CD4-positive, alpha-beta memory T cell (primary cell): ENCODE measurements at places on chromosomes 13 and 19. TPM values are rescaled to one million over a fixed set of nuclear protein-coding genes. Genes with fewer than 3 reads are reported as not detected.

DNA sequence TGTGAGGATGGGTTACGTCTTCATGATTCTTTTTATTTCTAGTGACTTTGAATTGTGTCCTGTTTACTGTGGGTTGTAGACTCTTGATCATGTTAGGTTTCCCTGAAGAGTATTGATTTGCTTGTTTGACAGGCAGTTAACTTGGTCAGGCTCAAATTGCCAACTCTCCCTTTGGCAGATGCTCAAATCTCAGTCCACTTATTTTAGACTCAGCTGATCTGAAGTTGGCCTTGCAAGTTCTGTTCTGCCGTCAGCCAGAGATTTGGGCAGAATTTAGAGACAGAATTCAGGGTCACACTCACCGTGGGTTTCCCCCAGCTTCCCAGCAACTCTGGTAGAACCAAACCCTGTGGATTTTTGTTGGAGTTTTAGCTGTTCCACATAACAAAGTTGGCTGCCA lies 71.6 kb upstream of the TEX29 start:
- no peak for DNase-seq
- no peaks in the 10 kb centered on the region for H3K27me3 ChIP-seq
- no peaks in the 10 kb centered on the region for H3K4me1 ChIP-seq
- no peak overlapping the region for H3K4me3 ChIP-seq
- H3K36me3 ChIP-seq: peaks cover 47% of the 10 kb centered on the region

DNA sequence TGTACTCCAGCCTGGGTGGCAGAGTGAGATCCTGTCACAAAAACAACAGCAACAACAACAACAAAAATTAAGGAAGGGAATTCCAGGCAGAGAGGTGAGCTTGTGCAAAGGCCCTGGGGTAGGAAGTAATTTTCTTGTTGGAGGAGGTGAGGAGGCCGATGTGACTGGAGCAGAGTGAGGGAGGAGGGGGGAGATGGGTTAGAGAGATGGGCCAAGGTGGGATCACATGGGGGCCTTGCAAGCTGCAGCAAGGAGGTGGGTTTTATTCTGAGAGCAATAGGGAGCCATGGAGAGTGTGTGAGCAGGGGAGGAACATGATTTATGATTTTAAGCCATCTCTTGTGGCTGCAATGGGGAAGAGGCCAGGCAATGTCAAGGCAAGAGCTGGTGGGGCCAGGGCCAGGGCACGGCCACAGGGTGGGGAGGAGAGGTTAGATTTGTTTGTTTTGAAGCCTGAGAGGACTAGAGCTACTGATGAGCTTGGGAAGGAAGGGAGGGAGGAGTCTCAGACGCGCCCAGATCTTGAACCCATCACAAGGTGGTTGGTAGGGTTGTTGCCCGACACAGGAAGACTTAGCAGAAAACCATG lies 12.5 kb upstream of the COMP start:
- no peak overlapping the region for H3K4me3 ChIP-seq
- no peaks in the 10 kb centered on the region for H3K27me3 ChIP-seq
- DNase-seq: no peak
- no peaks in the 10 kb centered on the region for H3K4me1 ChIP-seq

GRCh38 chr13:105587786-105588185 lies 947.7 kb downstream of the EFNB2 start:
- no peaks in the 10 kb centered on the region for H3K27me3 ChIP-seq
- no peak for DNase-seq
- H3K27ac ChIP-seq: no peak overlapping the region
- no peak overlapping the region for H3K4me3 ChIP-seq

- no peaks in the 10 kb centered on the region for H3K36me3 ChIP-seq
- H3K4me3 ChIP-seq: no peak overlapping the region
- DNase-seq: no peak
- H3K27ac ChIP-seq: no peak overlapping the region
- H3K27me3 ChIP-seq: no peaks in the 10 kb centered on the region
- peaks cover 13% of the 10 kb centered on the region for H3K4me1 ChIP-seq
Observed at GRCh38 chr19:50434525-50434924, 1.8 kb downstream of the MYBPC2 start.

DNA sequence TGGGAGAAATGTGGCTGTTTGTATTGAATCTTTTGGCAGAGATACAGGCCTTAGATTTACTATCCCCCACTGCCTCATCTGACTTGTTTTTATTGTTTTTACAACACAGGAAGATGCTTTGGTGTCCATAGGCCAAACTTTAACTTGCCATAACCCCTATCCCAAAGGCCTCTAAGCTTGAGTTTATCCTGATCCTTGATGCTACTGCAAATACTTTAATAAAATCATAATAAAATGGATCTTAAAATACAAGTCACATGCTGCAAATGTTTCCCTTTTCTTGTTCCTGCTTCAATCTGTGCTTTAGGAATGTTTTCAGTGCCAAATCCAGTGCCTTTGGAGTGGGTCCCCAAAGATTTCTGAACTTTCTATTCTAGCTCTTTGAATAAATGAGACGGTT lies 770.6 kb downstream of the DACH1 start:
- H3K4me3 ChIP-seq: no peak overlapping the region
- no peak for DNase-seq

- H3K27me3 ChIP-seq: no peaks in the 10 kb centered on the region
- H3K36me3 ChIP-seq: no peaks in the 10 kb centered on the region
- no peaks in the 10 kb centered on the region for H3K4me1 ChIP-seq
- no peak overlapping the region for H3K27ac ChIP-seq
- no peak for DNase-seq
- H3K4me3 ChIP-seq: no peak overlapping the region
Observed at GRCh38 chr13:90633849-90634248, 713.6 kb upstream of the MIR17HG start.

GRCh38 chr19:8046569-8047165 lies 5.9 kb upstream of the CCL25 start:
- DNase-seq: no peak
- H3K4me3 ChIP-seq: no peak overlapping the region
- H3K36me3 ChIP-seq: no peaks in the 10 kb centered on the region
- H3K27ac ChIP-seq: no peak overlapping the region

- no peak overlapping the region for H3K27ac ChIP-seq
- H3K4me1 ChIP-seq: no peaks in the 10 kb centered on the region
- no peak for DNase-seq
- no peak overlapping the region for H3K4me3 ChIP-seq
Observed at GRCh38 chr13:74922963-74923362, 559.0 kb downstream of the TBC1D4 start.

The FFAR3 gene
- polyA plus RNA-seq: not detected

The ZNF208 gene
- 1.6 TPM for polyA plus RNA-seq

The UCHL3 gene
- 47.2 TPM for polyA plus RNA-seq

The VN1R4 gene
- polyA plus RNA-seq: not detected
